ENCODE measurements at places on chromosomes 3 and 15.

DNA sequence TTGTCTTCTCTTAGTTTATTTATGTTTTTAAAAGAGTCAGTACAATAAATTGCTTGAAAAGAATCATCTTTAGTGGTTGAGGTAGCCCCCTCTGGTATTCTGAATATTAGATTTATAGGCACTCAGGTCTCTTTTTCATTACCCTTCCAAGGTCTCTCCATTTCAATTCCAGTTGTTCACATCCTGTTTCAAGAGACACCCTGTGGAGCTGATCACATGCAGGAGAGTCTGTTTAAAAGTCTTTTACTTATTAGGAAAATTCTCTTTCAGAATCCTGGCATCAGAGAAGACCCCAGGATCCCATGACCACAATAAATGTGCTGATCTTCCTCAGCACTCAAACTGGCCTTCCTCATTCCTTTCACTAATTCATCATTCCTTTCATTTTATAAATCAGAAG, 195.7 kb downstream of the ZIC4 start:
- no peak for DNase-seq

GRCh38 chr3:51968883-51969678, 1.8 kb upstream of the PCBP4 start:
- no peak for DNase-seq

GRCh38 chr3:188164248-188164687, 10.3 kb downstream of the LPP start:
- DNase-seq = no peak

DNA sequence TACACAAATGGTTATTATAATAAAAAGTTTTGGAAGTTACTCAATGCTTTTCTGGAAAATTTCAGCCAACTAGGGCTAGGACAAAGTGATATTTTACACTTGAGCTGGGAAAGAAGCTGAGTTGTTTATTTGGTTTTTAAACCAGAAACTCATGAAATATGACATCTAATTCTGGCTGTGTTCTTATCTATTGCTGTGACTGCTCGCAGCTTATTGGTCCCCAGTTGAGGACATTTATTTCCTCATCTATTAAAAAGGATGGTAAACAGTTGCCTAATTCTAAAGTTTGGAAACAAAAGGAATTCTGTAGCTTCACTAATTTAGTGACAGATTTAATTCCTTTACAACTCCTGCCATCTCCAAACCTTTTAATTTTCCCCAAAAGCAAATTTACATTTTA, 487.6 kb upstream of the IL12A start:
- DNase-seq = no peak
